Activated CD8-positive, alpha-beta memory T cell treated with anti-CD3 and anti-CD28 coated beads, Interleukin-2, amount 10 ng/mL, durations not matched to agents 7 days and 5 days (primary cell): ENCODE measurements at places on chromosomes 5 and 9. TPM values are rescaled to one million over a fixed set of nuclear protein-coding genes. Genes with fewer than 3 reads are reported as not detected.

Gene MLANA
- total RNA-seq: not detected

Gene CORO2A
- 11.5 TPM for total RNA-seq

Gene ARID3C
- 0.26 TPM for total RNA-seq

Gene PCDHA13
- not detected for total RNA-seq

Gene OTP
- 0.05 TPM for total RNA-seq

Gene PHF24
- not detected for total RNA-seq

Gene COL15A1
- 0.53 TPM for total RNA-seq

Gene IFNA21
- not detected for total RNA-seq

Gene PCAT7
- total RNA-seq: not detected

Gene LHX6
- not detected for total RNA-seq

Gene PRLR
- total RNA-seq: not detected

- DNase-seq: peak; percentile 47
Measured at GRCh38 chr9:108994695-108995094, 18.6 kb downstream of the CTNNAL1 start.

- DNase-seq: no peak
Measured at GRCh38 chr5:44538797-44539601, 149.8 kb upstream of the FGF10 start.

DNA sequence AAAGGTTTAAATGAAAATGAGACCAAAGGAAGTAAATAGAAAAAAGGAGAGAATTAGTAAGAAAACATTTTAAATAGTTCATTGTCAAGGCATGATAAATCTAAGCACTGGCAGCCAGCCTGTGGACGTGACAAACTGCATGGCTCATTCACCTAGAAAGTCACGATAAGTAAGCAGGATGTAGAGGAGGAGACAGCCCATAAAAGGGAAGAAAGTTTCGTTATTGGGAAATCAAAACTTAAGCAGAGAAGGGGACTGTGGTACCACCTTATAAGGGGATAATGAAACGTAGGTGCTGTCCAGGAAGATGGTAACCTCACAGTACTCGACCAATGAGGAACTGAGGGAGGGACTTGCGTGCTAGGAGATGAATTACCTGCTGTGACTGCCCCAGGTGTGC lies 494.5 kb upstream of the GRAMD2B start:
- DNase-seq: no peak

DNA sequence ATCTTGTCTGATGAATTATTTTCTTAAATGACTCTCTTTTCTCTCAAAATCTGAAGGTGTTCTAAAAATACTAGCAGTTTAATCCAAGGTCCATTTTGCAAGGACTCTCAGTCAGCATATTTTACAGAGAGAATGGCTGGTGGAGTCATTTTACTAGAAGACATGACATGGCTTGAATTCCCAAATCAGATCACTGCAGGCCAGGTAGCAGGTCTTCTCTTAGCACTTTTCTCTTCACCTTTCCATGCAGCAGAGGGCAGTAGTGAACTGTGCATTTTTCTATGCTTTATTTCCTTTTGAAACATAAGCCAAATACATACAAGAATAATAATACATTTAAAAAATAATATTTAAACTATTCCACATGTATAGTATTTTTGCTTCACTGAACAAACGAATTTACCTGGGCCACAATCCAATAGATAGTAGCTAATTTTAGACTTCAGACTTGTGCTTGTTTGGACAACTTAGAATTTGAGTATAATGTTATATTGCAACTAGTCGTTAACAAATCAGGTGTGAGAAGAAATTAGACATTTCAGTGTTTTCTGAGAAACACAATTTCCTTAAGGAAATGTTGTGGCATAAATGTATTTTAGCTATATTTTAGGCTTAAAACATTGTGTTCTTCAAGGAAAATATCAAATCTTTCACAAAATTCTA lies 289.4 kb upstream of the DAB2 start:
- no peak for DNase-seq

DNA sequence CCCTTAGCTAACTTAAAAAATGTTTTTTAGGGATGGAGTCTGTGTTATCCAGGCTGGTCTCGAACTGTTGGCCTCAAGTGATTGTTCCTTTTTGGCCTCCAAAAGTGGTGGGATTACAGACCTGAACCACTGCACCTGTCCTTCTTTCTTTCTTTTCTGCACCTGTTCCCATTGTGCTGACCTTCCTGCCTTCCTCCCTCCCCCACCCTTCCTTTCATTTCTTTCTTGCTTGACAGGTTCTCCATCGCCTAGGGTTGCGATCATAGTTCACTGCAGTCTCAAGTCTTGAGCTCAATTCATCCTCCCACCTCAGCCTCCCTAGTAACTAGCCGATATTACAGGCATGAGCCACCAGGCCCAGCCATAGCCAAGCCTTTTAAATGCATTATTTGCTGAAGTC lies 20.6 kb downstream of the JMY start:
- no peak for DNase-seq

GRCh38 chr5:77876316-77876715 lies 100.2 kb upstream of the TBCA start:
- DNase-seq: no peak

- no peak for DNase-seq
Measured at GRCh38 chr5:77635917-77636640, 2.4 kb downstream of the OTP start.

DNA sequence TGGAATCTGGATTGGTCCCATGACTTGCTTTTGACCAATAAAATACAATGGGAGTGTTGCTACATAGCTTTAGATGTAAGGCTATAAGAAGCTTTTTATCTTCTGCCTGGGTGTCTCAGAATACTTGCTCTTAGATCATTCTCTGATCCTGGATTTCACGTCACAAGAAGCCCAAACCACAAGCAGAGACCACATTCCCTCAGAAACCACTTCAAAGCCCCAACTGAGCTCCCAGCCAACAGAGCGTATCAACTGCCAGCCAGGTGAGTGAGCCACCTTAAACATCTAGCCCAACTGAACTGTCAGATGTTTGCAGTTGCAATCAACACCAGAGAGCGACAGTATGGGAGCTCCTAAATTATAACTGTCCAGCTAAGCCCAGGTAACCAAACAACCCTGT lies 687.1 kb downstream of the TLE1 start:
- DNase-seq: no peak

GRCh38 chr5:25414742-25415141 lies 770.0 kb upstream of the CDH10 start:
- no peak for DNase-seq

GRCh38 chr5:180208435-180209081 lies 453 bp downstream of the RASGEF1C start:
- no peak for DNase-seq

- DNase-seq: no peak
Measured at GRCh38 chr5:27619982-27620381, 581.6 kb upstream of the CDH9 start.

DNA sequence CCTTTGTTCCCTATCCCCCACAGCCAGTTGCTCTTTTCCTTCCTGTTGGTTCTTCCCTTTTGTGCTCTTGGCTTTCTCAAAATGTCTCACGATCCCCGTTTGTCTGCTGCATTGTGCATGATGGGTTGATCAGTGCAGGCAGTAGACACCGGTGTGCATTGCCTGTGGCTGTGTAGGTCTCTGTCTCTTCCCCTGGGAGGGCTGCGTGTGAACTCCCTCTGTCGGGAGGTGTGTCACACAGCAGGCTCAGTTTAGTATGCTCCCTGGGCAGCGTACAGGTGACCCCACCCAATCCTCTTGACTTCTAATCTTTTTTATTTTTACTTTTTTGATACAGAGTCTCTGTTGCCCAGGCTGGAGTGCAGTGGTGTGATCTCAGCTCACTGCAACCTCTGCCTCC lies 265.3 kb downstream of the FSTL4 start:
- no peak for DNase-seq

DNA sequence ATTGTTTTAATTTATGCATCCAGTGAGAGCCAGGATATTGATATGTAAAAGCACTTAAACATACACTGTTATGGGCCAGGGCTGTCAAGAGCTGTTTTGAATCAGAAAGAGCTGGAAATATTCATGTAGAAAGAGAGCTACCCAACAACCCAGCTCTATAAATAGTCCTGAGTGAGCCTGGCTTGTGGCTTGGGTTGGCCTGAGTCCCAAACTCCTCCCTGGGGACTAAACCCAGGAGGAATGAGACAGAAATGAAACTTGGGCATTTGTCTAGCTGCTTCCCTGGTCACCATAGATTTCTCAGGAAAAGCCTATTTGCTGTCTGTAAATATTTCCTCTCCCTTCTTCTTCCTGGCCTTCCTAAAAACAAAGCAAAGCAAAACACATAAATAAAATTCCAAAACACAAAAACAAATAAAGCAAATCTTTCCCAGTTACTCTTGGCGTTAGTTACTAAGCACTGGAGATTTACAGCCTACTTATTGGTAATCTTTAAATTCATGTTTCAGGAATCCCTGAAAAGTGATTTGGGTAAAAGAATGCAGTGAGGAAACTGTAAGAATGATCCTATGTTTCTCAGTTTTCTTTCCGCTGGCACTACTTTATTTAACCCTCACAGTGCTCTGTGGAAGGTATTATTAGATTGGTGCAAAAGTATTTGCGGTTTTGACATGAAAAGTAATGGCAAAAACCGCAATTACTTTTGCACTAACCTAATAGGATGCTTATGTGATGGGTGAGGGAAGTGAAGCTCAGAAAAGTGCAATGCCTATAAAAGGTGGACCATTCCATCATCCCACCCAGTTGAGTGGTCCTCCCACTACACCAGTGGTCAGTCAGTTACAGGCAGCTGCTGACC lies 111.8 kb downstream of the CARTPT start:
- DNase-seq: no peak

DNA sequence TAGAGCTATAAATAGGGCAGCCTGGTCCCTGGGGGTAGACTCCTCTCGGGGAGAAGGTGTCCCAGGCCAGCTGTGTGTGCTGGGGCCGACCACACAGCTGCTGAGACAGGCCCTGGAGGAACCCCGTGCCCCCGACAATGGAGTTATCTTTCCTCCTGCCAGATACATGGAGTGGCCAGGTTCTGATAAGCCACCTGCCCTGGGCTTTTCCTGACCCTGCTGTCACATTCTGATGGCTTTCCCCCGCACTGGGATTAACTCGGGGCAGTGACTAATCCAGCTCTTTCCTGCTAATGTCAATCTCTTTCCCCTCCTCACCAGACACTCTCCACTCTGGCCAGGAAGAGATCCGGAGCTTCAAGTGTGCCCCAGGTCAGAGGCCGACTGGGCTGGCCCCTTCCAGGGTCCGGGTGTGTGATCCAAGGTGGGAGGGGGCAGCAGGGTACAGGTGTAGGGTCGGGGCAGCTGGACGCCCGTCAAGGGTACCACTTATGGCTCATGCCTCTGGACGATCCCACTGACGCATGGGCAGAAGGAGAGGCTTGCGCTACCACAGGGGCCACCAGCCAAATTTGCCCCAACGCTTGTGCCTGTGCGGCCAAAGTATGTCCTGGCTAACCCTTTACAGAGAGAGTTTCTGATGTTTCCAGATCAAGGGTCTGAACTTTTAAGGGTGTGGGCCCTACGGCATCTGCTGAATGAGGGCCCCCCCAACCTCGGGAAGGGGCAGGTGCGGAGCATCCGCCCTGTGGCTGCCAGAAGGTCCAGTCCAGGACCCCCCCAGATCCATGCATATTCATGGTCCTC lies 20.6 kb upstream of the COL5A1 start:
- peak; percentile 3 for DNase-seq

- no peak for DNase-seq
Measured at GRCh38 chr9:124032247-124032646, 20.7 kb downstream of the LHX2 start.

DNA sequence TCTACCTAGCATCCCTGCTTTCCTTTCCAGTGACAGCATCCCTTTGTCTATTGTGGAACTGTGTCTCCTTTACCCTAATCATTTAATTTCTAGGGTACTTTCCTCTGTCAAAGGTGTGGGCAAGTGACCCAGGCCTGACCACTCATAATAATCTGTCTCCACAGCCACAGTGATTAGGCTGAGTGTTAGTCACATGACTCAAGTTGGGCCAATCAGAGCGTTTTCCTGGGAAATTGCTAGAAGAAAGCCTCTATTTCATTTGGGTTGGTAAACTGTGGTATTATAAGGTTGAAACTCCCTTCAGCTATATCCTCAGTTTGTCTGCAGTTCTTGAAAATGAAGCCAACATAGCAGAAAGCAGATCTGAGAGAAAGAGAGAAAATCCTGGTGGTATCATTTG lies 14.2 kb upstream of the AP3B1 start:
- no peak for DNase-seq

GRCh38 chr5:167573370-167574127 lies 717.9 kb upstream of the WWC1 start:
- DNase-seq: no peak
